Heart left ventricle (tissue), 16 donors: ENCODE measurements at places on chromosomes 5 and 9. TPM values are rescaled to one million over a fixed set of nuclear protein-coding genes. Genes with fewer than 3 reads are reported as not detected.

The BTNL9 gene
- 33.6 TPM for total RNA-seq

DNA sequence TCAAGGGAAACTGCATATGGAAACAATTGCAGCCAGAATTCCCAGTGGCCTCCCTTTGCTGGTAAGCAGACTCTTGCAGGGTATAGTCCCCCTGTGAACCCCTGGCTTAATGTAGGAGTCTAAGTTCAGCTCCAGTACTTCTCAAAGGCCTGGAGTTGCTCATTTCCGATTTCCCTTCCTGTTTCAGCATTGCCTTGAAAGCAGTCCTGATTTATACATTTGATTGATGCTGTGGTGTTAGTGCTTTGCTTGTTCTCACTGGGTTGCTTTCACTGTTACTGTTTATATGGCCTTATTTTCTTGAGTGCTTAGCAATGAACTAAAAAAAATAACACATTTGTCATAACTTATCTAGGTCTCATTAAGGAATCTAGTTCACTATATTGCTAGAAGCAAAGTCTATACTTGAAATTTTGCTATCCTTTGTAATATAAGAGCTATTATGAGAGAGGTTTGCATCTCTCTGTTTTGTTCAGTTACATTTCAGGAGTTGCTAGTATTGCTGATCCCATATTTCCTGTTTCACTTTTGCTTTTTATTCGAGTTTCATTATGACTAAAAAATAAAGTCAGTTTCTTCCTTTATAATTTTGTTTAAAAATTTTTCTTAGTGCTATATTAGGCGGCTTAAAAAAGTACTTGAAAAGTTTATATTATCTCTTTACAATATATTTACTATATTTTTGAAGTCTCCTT lies 122.4 kb upstream of the NMUR2 start:
- DNase-seq = no peak

DNA sequence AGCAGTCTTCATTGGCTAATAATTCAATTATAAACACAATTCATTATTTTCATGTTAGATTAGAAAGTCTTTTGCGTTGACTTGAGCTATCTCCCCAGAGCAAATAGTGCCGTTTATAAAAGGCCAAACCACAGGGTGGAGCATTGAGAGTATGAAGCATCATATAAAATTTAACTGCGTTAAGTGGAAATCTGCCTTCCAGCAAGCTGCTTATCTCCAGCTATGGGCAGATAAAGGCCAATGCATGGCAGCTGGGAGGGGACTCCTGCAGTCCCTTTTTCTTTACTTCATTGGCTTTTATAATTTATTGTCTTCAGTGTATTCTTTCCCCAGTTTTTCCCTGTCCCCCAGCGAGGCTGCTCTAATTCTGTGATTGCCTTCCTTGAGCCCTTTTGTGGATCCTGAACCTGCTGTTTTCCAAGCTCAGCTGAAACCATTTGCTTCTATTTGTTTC lies 113.7 kb downstream of the TMEM232 start:
- DNase-seq = no peak

DNA sequence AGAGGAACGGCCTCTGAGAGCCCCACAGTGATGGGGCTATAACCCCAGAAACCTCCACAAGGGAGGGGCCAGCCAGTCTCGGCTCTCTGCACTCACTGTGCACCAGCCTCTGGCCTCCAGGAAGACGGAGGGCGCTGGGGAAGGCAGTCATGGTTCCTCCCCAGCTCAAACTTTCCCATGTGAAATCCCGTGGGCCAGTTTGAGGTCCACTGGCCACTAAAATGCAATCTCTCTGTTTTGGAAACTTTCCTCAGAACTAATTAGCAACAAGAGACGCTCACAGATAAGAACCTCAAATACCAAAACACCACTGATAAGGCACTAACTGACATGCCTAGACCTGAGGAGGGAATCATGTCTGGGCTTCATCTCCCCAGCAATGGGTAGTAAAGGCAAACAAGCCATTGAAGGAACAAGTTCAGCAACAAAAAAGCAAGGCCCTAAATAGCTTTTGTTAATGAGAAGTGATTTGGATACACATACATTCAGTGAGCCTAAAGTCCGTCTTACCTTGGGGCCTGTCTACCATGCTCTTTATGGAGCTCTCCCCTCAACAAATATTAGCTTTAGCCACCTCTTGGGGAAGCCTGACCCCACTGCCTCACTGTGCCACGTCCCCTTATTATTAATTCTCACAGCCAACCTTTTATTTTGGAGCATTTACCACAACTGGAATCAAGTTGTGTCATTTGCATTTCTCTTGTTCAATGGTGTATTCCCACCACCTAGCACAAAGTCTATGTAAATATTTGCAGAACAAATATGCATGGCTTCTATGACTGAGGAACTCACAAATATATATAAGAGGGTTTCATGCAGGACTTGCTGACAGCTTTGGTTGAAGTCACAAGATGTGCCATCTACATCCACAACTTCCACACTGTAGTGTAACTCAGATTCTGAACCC lies 56.1 kb upstream of the GLRX start:
- DNase-seq = no peak

The IFNB1 gene
- not detected for total RNA-seq

The SHISAL2B gene
- not detected for total RNA-seq

The COL23A1 gene
- total RNA-seq = 30.9 TPM

The FCN2 gene
- total RNA-seq = 0.67 TPM
